ENCODE measurements at places on chromosomes 5 and 9.

DNA sequence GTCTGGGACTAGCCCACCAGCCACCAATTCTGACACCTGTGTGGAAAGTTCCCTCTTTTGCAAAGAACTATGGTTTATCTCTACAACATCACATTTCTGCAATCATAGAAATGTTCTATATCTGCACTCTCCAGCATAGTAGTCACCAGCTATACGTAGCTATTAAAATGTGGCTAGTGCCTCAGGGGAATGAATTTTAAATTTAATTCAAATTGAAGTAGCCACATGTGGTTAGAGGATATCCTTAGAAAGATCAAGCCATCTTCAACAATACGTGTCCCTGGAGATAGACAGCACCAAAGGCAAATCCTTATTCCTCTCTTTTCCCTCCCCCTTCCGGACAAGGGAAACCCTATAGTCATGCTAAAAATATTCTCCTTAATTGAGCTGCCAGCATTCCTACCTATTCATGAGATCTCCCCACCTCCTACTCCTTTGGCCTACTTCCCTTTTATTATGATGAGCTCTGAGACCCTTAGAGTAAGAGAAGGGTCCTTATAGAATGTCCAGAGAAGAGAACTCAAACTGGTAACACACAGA, 11.1 kb downstream of the LCP2 start:
- DNase-seq, result no peak

- DNase-seq, result no peak
Measured at GRCh38 chr9:129319938-129320481, 141.9 kb upstream of the IER5L start.

DNA sequence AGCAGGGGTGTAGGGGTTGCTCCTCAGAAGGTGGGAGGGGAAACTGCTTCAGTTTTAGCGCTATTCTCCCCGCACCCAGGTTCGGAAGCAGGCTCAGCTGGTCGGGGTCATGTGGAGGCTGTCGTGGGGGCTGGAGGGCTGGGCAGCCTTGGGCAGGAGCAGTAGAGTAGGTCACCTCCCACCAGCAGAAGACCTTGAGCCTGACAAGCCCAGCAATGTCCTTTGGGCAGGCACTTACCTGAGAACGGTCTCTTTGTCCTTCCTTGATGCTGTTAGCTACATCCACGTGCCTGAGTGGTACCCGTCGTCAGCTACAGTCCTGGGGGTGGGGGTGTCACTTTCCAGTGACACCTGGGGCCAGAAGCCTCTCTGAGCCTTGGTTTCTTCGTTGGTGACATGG, 20.3 kb downstream of the ENHO start:
- no peak for DNase-seq

GRCh38 chr9:8284884-8285283, 485.3 kb upstream of the DMAC1 start:
- no peak for DNase-seq

- no peak for DNase-seq
Measured at GRCh38 chr5:76403766-76404222, 709 bp downstream of the IQGAP2 start.

DNA sequence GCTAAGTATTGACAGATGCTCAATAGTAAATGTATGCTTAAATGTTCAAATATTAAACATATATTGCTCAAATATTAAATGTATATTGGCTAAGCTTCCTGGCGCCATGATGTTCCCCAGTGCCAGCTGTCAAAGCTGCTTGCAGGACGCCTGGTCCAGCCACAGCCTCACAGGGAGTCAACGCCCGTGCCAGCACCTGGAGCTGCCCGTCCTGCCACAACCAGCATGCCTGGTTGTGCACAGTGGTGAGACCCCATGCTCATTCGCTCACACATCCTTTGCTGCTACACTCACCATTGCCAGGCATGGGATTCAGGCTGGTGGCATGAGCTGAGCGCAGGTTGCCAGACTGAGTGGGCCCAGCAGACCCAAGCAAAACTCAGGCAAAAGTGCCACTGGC, 926.9 kb upstream of the EDIL3 start:
- no peak for DNase-seq

DNA sequence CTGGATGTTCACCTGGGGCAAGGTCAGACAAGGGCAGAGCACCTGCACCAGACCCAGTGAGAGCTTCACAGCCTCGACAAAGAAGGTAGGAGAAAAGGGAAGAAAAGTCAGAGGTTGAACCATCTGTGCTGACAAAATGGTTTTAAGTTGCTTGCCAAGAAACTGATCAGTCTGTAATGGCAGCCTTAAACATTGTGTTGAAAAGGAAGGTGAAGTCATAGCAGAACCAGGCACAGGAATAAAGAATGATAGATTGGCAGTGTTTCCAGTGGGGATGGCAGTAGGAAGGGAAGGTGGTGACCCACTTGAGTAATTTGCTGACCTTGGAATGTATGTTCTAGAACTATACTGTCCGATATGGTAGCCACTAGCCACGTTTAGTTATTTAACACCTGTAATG, 34.2 kb downstream of the HTR4 start:
- DNase-seq, result no peak

GRCh38 chr5:127649018-127649439, at the start of gene CTXN3:
Gene CTXN3 (plus strand): TSS chr5:127649082. CDS start chr5:127657522, 8,440 bp downstream.
- no peak for DNase-seq

DNA sequence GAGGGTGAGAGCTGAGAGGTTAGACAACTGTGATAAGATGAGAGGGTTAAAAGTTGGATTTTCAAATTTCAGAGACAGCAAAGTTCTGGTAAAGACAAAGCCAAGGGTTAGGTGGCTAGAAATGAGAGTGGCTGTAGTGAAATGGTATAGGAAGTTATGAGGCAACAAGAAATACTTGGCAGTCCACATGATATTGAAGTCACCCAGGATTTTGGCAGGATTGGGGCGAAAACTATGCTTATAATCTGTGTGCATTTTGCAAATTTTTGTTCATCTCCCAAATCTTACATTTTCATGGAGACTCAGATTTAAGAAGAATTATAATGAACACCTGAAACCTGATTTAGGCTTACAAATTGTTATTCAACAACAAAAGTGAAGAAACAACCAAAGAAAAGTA, 35.6 kb downstream of the C9 start:
- DNase-seq, result peak; percentile 15

DNA sequence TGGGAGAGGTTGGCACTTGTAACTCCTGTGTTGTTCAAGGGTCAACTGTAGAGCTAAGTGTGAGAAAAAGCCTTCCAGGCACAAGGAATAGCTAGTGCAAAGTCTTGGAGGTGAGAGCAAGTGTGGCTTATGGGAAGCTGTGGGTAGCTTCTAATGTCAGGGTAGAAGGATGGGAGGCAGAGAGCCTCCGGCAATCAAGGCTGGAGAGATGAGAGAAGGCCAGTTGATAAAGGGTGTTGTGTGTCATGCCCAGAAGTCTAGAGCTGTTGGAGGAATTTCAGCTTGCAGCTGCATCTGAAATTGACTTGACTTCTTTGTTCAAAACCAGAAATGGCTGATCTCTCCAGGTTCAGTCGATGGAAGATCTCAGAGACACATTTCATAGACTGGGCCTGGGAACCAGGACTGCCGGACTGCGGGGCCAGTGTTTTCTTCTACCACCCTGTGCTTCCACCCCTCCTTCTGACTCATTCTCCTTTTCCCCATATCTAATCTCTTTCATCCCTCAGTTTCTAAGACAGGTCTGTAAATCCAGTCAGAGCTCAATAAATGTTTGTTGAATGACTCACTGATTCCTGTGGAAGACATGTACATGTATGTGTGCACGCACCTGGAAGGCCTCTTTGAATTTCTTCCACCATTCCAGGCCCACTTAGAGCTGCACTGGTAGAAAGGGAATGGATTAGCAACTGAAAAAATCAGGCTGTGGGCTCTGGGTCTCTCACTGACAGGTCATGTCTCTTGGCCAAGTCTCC, 67.8 kb upstream of the KLF4 start:
- no peak for DNase-seq

DNA sequence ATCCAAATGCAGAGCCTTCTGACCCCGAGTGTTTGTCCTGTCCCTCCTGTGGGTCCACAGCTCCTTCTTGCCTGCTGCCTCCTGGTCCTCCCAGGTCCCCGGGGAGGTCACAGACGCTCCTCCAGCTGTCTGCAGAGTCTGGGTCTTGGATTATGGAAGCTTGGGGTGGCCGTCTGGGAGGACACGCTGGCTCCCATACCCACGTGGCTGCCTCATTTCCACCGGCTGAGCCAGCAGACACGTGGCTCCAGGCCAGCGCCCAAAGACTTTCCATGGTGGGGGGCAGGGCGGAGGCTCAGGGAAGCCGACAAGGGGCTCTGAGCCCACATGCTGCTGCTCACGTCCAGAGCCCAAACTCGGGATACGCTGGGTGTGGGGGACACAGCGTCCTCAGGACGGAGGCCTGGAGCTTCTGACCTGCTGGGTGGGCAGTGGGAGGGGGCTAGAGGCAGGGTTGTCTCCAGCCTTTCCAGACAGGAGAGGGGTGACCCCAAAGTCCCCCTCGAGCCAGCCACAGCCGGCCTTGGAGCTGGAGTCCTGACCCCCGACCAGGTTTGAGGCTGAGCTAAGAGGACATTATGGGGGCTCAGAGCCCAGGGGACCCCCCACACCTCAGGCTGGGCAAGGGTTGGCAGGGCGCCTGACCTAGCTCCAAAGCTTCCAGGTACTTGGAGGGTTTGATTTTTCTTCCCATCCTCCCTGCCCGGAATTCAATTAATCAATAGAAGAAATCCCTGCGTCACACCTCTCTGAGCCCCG, 24.2 kb upstream of the RNU6ATAC start:
- no peak for DNase-seq

Data from fibroblast of gingiva (primary cell).